ENCODE measurements at places on chromosomes 5 and 9.
A peak's percentile ranks its signal among the peaks of the same experiment; 100 is the strongest.

DNA sequence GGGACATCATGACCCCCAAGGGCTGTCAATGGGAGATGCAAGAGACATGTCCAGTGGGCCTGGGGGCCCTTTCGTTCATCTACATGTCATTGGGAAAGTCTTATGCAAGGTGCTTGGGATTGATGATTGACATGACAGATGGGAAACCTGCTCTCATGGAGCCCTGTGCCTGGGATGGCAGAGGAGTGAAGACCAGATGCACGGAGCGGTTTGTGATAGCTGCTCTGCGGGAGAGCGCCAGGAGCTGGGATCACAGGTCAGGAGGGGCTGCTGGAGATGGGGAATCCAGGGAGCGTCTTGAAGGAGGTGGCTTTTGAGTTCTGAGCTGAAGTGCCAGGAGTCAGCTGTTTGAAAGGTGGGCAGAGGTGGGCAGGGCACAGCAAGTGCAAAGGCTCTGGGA is 104.3 kb downstream of the FGF18 start:
- DNase-seq: no peak

GRCh38 chr5:171574376-171574775 is 154.9 kb downstream of the FGF18 start:
- DNase-seq: no peak

DNA sequence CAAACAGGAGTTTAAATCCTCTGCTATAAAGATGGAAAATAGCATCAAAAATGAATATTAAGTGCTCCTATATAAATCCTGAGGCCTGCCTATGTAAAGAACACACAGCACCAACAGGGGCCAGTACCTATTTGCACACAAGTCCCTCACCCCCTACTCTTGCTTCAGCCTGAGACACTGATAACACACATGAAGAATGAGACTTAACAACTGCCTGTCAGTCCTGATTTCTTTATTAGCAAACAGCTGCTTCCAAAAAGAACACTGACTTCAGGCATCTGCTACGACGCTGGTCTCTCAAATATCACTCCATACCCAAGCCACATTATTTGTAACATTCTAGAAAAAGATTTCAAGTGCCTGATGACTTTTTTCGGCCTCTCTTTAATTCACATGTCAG is 55.5 kb downstream of the MYO10 start:
- no peak for DNase-seq

GRCh38 chr9:91193658-91194391 is 167.9 kb downstream of the AUH start:
- DNase-seq: peak; percentile 88
